CD8-positive, alpha-beta memory T cell (primary cell): ENCODE measurements at places on chromosomes 4 and X. TPM values are rescaled to one million over a fixed set of nuclear protein-coding genes. Genes with fewer than 3 reads are reported as not detected.

The RTL5 gene
- 0.55 TPM for polyA plus RNA-seq

The DRD5 gene
- polyA plus RNA-seq = not detected

The TMEM144 gene
- not detected for polyA plus RNA-seq

The BEND2 gene
- not detected for polyA plus RNA-seq

The PSAPL1 gene
- polyA plus RNA-seq = not detected

The PAGE5 gene
- polyA plus RNA-seq = not detected

The JADE3 gene
- not detected for polyA plus RNA-seq

GRCh38 chr4:159158985-159159384 lies 56.1 kb downstream of the RAPGEF2 start:
- no peaks in the 10 kb centered on the region for H3K36me3 ChIP-seq
- H3K27me3 ChIP-seq = no peaks in the 10 kb centered on the region
- no peak for DNase-seq
- H3K27ac ChIP-seq = no peak overlapping the region
- H3K4me3 ChIP-seq = no peak overlapping the region
- H3K4me1 ChIP-seq = no peaks in the 10 kb centered on the region

DNA sequence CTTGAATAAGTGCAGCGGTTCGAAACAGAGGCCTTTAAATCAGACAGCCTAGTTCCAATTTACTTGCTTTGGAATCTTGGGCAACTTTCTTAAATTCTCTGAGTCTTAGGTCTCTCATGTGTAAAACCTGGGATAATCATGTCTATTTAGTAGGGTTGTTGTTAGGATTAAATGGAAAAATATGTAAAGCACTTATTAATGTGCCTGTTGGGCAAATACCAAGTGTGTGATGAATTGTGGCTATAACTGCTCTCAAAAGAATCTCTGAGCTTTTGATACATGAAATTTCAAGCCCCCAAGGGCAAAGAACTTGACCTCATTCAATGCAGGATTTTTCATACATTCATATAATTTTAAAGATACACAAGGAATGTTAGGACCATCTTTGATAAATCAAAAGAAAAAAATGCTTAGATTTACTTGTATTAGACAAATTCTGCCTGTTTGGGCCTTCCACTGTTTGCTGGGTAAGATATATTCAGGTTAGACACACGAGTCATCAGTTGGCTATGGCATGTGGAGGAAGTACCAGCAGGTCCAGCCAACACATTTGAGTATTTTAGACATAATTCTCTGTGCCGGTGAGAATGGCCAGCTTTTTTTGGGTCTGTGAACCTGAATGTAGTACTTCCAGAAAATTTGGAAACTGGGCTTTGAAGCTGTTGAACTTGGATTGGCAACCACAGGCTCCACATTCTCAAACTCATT lies 241.4 kb upstream of the CNKSR2 start:
- H3K27me3 ChIP-seq = no peaks in the 10 kb centered on the region
- DNase-seq = no peak

DNA sequence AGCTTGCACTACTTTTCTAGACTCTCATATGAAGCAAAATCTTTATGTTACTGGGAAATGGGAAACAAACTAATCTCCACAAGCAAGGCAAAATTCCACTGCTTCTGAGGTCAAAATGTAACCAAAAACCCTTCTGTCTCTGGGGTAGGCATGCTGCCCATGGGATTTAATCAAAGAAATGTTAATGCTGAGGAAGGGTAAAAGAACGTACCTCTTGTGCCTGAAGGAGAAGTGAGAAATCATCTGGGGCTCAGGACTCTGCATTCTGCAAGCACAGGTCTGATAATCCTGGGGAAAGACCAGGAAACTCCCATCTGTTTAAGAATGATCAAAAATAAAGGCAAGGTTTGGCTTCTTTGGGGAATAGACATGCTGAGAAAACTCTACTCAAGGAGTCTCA lies 184.7 kb downstream of the GRID2 start:
- no peaks in the 10 kb centered on the region for H3K4me1 ChIP-seq
- H3K36me3 ChIP-seq = no peaks in the 10 kb centered on the region
- DNase-seq = no peak
- no peaks in the 10 kb centered on the region for H3K27me3 ChIP-seq

DNA sequence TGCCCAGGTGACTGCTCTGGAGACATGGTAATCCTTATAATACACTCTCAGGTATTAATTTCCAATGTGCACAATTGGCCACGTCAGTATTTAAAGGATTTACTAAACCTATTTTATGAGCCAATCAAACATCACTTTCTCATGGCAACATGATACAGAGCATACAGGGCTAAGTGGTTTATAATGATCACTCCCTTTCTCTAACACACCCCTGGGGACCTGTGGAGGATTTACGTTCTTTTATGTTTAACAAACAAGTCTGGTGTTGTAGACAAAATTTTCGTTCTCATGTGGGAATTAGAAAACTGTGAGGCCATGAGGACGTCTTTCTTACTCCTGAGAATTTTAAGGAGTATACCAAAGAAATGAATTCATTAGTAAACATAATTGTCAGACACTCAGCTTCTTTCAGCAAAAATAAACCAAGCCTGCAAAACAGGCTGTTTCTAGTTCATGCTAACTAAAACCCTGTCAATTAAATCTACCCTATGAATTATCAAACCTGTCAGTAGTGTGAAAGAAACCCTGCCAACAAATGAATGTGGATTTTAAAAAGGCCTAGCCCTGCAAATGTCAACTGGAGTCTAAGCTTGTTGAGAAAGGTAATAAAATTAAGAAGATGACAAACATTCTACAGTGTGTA lies 155.8 kb downstream of the PDGFC start:
- H3K4me1 ChIP-seq = no peaks in the 10 kb centered on the region
- no peak for DNase-seq
- H3K36me3 ChIP-seq = no peaks in the 10 kb centered on the region
- H3K27ac ChIP-seq = no peak overlapping the region
- no peak overlapping the region for H3K4me3 ChIP-seq
- H3K27me3 ChIP-seq = no peaks in the 10 kb centered on the region

DNA sequence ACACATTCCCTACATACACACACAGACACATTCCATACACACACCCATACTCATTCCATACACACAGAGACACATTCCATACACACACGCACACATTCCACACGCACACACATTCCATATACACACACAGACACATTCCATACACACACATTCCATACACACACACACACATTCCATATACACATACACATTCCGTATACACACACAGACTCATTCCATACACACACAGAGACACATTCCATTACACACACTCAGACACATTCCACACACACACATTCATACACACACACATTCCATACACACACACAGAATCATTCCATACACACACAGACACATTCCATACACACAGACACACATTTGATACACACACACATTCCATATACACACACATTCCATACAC lies 15.2 kb downstream of the LINC00632 start:
- no peak overlapping the region for H3K27ac ChIP-seq
- no peaks in the 10 kb centered on the region for H3K36me3 ChIP-seq
- H3K27me3 ChIP-seq = no peaks in the 10 kb centered on the region
- no peaks in the 10 kb centered on the region for H3K4me1 ChIP-seq
- H3K4me3 ChIP-seq = no peak overlapping the region

GRCh38 chr4:127209580-127210095 lies 423.1 kb upstream of the INTU start:
- H3K4me1 ChIP-seq = no peaks in the 10 kb centered on the region
- no peak overlapping the region for H3K27ac ChIP-seq

DNA sequence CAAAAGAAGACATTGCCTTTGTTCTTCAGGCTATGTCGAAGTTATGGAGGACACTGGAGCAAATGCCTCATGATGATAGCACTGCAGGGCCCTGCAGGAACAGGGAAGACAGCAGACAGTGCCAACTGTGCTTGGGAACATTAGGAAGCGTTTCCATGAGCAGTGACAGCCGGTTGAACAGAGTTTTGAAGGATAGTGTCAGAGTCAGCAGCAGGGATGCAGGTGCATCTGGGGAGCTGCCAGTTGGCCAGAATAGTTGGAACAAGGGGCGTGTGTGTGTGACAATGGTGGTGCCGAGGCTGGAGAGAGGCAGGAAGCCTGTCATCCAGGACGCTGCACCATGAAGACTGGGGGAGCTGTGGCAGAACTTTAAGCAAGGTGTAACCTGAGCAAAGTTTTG lies 88.6 kb downstream of the SHROOM3 start:
- H3K36me3 ChIP-seq = no peaks in the 10 kb centered on the region
- no peak overlapping the region for H3K4me3 ChIP-seq
- H3K27me3 ChIP-seq = peaks cover 3% of the 10 kb centered on the region
- H3K4me1 ChIP-seq = no peaks in the 10 kb centered on the region
- no peak for DNase-seq
- no peak overlapping the region for H3K27ac ChIP-seq

DNA sequence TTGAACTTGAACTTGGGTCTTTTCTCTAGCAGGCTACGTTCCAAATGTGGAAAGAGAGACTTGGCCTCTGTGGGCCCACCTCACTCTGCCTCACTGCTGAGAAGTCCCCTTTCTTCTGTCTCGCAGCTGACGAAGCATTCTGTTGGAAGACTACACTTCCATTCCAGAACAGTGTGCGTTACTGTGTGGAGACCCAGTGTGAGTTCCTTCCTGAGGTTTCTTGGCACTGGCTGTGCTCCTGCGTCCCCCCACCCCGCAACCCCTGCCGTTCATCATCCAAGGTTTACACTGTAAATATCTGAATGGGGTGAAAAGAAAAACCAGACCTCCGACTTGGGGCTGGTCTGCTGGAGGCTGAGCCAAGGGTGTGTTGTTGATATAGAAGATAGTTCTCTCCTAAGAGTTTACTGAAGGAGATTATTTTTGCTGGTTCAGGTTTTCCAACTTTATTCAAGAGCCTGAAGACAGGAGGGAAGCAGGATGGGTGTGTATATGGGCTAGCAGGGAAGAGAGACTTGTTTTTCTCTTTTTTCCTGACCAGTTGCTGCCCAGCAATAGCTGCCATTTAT lies 34.7 kb downstream of the NHSL2 start:
- no peaks in the 10 kb centered on the region for H3K4me1 ChIP-seq
- no peaks in the 10 kb centered on the region for H3K27me3 ChIP-seq
- H3K4me3 ChIP-seq = no peak overlapping the region
- no peak for DNase-seq

DNA sequence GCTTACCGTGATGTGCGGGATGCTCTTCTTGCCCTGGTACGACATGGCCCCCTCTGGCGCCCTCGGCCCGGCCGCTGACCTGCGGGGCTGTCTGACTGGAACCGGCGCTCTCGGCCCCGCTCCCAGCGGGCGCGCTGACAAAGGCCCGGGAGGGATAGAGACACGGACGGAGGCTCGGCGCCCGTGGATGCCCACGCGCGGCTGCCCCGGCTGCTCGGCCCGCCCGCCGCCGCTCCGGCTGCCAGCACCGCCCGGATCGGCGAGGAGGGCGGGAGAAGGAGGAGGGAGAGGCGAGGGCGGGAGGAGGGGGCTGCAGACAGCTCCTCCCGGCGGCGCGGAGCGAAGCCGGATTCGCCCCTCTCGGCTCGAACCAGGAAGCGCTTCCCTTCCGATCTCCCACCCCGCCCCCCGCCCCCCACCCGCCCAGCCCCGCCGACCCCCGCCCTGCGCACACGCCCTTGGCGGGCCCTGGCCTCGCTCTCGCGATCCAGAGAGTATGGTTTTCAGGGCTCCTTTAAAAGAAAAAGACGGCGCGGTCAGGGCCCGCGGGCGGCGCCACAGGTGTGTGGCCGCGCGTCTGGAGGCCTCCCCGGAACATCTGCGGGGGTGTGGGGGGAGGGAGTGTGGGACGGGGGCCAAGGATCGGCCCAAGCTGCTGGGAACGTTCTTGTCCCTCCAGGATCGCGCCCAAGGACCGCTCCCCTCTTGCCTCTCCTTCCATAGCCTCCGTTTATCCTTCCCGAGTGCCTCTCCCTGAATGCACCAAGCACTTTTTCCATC lies 4.5 kb downstream of the CRMP1 start:
- no peak for DNase-seq
- no peak overlapping the region for H3K4me3 ChIP-seq

DNA sequence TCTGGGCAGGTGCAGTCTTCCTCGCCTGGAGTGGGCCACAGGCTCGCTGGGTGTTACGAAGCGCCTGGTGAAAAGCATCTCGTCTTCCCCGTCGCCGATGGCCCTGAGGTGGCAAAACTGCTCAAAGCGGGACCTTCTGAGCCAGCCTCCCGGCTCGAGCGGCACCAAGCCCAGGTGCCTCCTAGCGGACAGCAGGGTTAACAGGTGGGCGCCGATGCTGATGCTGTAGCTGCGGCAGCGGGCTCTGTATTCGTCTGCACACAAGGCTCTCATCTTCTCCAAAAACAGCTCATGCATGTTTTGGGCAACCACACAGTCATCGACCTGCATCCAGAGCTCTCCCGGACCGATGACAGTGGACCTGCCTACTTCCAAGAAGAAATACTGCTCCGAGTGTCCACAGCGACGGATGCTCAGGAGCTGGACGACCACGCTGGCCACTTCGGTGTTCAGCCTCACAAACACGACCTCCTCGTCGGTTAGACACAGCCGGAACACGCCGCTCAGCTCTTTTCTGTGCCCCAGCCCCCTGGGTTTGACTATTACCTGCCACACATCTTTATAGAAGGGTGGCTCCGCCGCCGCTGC lies 1.2 kb downstream of the IRS4 start:
- H3K4me3 ChIP-seq = no peak overlapping the region
- DNase-seq = no peak
- no peaks in the 10 kb centered on the region for H3K27me3 ChIP-seq
- H3K4me1 ChIP-seq = no peaks in the 10 kb centered on the region

DNA sequence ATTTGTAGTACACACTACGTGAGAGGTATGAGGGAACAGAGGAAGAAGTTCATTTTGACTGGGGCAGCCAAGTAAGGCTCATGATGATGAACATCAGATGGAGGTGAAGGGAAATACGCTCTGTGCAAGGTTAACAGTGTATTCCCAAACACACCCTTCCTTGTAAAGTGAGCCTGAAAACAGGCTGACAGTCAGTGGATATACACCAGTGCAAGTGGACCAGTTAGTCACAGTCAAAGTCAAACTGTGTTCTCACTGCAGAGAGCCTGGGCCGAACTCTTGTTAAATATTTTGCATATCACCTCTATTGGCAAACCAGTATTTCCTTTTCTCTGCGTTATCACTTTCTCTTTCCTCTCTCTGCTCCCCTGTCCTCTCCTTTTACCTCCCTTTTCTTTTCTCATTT lies 23.4 kb upstream of the RHOH start:
- no peak overlapping the region for H3K4me3 ChIP-seq
- H3K27me3 ChIP-seq = no peaks in the 10 kb centered on the region
- H3K27ac ChIP-seq = no peak overlapping the region
- H3K36me3 ChIP-seq = no peaks in the 10 kb centered on the region
- DNase-seq = no peak

DNA sequence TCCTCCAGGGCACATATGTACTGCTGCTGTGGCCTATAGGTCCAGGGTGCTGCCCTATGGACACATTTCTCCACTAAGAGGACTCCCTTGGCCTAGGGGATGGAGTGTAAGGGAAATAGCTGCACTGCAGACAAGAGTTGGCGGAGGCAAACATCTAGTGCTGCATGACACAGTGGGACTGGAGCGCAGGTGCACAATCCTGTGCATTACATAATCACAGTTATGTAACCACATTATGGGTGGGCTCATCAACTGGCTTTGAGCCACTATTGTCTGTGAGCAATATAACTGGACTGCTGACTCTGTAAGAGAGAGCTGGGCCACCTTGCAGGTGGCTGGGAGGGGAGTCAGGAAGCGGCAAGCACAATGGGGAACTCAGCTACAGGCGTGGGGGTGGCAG lies 3.2 kb upstream of the TIGD2 start:
- no peak overlapping the region for H3K27ac ChIP-seq
- no peak for DNase-seq
- H3K4me3 ChIP-seq = no peak overlapping the region
- H3K27me3 ChIP-seq = peaks cover 4% of the 10 kb centered on the region
